Stimulated activated CD8-positive, alpha-beta memory T cell treated with anti-CD3 and anti-CD28 coated beads, Interleukin-4, amount 100 ng/mL, for 1 hour (primary cell): ENCODE measurements at places on chromosomes 16 and 17.

DNA sequence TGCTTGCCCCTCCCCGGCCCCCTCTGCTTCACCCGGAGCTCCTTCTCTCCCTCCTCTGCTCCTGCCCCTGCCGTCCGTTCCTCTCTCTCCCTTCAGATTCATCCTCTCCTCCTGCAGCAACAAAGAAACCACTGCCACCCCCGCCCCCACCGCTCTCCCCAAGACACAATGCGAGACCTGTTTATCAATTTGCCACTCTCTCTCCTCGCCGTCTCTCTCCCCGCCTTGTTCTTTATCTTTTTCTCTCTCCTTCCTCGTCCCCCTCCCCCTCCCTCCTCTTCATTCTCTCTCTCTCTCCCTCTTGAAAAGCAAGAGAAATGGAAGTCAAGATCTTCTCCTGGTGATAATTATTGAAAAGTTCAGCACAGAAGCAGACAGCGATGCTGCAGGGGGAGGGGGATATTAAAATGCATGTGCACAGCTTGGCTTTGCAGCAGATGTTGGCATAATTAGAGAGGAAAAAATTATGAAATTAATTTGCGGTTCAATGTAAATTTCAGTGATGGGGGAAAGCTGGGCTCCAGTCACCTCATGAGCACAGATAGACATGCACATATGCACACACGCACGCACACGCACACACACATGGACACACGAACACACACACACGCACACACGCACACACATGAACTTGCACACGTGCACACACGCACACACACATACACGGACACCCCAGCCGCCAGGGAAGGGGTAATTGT, 58.1 kb upstream of the CBFA2T3 start:
- DNase-seq, result no peak

GRCh38 chr17:1487939-1488825, 4.3 kb downstream of the MYO1C start:
- DNase-seq, result peak; percentile 58

DNA sequence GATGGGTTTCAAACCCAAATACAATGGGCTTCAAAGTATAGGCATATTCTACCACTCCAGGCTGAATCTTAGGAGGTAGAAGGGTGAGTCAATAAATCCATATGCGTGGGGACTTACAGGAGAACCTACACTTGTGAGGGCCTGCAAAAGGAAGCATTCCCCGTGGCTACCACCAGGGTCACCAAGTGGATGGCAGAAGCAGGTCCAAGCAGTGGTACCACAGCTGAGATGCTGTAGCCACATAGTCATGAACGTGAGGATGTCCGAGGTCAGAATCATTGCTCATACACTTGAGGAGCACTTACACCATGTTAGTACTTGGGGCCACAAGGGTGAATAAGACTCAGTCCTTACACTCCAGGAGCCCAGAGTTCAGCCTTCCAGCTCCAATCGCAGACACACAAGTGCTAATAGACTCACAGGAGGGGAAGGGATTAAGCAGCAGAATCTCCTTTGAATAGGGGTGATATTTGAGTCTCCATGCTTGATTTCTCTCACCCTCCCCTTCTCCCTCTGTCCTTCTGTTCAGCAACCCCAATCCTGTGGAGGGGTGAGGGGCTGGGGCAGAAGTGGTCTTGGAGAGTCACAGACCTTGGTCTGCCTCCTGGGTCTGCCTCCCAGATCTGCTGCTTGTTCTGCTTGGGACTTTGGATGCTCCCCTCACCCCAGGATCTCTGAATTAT, 42.5 kb upstream of the ASIC2 start:
- DNase-seq, result no peak

DNA sequence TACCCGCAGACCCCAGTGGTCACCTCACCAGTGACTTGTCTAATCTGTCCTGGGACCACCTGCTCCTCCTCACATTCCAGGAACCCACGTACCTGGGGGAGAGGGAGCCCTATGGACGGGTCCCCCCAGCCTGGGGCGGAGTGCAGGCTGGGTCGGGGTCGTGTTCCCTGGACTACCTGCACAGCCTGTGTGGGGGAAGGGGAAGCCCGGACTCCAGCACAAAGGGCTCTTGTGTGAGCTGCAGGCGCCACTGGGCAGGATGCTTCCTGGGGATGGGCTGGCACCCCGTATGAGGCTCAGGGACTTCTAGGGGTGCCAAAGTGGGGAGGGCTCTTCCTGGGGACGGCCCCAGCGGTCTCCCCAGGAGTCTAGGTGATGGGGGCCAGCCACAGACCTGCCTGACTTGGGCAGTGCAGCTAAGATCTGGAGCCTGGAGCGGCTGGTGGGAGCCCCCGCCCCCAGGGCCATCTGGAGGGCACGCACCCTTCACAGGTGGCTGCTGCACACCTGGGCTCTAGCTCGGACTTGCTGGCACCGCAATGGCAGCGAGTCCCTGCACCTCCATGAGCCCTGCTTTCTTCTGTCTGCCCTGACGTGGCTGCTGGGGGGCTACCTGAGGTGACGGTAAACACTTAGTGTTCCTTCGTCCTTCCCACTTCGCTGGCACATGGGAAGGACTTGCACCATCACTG, 7.5 kb downstream of the VASN start:
- no peak for DNase-seq

DNA sequence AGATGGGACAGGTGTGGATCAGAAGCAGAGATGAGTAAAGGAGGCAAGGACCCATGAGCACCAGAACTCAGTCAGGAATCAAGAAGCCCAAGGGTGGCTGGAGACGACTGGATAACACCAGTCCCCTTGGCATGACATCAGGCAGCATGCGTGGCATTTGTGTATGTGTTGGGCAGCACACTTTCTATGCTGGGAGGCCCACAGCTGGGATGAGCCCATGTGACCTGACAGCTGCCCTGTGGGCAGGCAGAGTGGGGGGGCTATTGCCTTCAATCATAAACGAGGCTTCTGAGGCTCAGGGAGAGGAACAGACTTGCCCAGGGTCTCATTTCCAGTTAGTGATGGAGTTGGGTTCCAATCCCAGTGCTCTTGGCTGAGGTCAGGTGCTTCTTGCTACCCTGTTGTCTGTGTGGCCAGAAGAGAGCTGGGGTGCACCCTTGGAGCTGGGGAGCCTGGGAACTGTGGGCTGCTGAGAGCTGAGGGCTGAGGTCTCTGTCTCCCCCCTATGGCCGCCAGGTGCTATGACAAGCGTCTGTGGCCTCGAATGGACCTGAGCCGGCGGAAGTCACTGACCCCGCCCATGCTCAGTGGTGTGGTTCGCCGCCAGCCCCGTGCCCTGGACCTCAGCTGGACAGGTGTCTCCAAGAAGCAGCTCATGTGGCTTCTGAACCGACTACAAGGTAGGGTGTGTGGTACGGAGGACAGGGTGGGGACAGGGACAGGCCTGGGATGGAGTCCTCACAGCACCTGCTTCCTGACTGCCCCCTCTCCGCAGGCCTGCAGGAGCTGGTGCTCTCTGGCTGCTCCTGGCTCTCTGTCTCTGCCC, 7.1 kb upstream of the ORAI3 start:
- DNase-seq, result no peak

DNA sequence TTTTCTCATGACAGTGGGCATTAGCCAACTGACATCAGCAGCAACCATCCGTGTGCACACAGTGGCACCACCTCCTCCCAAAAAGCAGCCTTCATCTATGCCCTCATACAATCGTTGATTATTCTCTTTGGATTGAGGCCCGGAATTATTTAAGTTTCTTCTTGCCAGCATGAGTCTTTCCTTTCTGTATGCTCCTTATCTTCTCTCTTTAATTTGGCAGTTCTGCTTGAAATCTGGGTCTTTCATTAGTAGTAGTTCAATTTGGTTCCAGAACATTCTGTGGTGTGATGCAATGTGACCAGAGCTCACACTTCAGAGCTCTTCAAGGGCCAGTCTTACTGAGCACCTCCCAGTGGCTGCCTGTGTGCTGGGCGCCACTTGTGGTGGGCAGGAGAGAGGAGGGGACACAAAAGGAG, 52.2 kb upstream of the STH start:
- DNase-seq, result no peak

- DNase-seq, result no peak
Measured at GRCh38 chr17:79007504-79008381, 1.8 kb downstream of the CANT1 start.

DNA sequence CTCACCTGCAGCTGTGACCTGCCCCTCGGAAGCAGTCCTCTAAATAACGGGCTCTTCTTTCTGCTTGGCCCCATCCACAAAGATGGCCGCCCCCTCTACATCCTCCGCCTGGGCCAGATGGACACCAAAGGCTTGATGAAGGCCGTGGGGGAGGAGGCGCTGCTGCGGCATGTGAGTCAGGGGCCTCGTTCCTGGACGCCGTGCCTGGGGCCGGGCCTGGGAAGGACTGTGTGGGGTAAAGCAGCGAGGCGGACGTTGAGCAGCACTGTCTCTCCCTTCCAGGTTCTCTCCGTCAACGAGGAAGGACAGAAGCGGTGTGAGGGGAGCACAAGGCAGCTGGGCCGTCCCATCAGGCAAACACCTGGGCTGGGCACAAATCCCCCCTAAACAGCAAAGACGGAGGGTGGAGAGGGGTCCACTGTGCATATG, 33.1 kb downstream of the NAGPA start:
- DNase-seq, result no peak

- DNase-seq, result no peak
Measured at GRCh38 chr16:21608639-21609328, 9.4 kb downstream of the METTL9 start.

GRCh38 chr17:47877368-47878034, 18.5 kb upstream of the SP2 start:
- no peak for DNase-seq

- peak; percentile 75 for DNase-seq
Measured at GRCh38 chr16:89167425-89167941, 4.1 kb upstream of the CDH15 start.

DNA sequence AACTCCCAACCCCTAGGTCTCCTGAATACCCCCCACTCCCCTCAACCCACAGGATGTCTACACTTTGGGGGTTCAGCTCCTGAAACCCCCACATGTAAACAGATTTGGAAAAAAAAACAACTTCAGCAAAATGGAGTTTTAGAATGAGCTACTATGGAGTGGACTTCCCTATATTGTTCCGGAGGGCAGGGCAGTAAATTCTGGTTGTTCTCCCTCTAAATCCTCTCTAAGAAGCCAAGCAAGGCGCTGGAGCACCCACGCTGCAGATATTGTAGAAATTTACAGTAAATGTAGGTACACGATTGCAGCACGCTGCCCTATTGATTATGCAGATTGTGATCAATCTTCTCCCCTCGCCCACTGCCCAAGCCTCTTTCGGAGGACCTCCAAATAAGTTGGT, 8.5 kb upstream of the ZFHX3 start:
- DNase-seq, result no peak

- DNase-seq, result no peak
Measured at GRCh38 chr17:27338536-27338985, 44.6 kb downstream of the WSB1 start.

DNA sequence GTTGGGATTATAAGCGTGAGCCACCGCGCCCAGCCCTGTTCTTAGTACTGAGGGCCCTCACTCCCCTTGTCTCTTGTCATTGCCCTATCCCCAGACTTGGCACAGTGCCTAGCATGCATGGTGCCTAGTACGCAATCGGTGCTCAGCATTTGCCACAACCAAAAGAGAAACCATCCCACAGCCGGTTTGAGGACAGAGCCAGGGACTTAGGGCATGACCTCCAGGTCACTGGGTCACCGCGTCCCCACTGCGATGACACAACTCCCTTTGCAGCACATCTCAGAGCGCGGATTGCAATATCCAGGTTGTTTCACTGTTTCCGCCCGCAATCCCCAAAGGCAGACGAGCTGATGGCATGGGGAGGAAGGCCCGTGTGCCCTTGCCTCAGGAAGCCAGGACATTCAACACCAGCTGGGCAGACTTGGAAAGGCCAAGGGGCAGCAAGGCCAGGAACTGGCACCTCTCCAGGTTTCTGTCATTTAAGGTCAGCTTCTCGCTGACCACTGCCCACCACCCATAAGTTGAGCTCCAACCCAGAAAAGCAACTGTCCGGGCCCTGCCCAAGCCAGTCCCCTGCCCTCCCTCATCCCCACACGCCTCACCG, 274.5 kb downstream of the MRTFB start:
- DNase-seq, result no peak

GRCh38 chr16:30747331-30747730, 894 bp upstream of the PHKG2 start:
- DNase-seq, result no peak

- DNase-seq, result no peak
Measured at GRCh38 chr17:31724026-31724425, 135.0 kb downstream of the COPRS start.
